ENCODE measurements at places on chromosomes 7 and 10.

DNA sequence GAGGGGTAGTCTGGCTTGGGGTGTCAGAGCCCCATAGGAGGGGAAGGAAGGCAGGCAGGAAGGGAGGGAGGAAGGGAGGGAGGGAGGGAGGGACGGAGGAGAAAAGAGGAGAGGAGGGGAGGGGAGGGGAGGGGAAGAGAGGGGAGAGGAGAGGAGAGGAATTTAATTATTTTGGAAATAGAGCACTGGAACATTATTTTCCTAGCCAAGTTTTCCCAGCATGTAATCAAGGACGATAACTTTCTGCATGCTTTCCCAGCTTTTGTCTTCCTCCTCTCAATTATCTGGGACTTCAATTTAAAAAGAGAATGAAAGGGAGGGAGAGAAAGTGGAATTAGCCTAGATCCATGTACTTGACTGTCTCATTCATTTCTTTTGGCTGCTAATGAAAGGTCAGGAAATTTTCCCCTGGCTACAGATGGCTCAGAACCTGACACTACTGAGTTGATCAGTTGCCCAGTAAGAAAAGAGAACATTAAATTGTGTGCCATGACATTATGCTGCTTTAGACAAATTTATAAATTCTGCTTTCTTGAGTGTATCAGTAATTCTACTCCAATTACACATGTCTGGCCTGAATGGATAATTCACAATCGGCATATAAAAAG, 148.8 kb downstream of the LRRC4 start:
- no peak for DNase-seq

DNA sequence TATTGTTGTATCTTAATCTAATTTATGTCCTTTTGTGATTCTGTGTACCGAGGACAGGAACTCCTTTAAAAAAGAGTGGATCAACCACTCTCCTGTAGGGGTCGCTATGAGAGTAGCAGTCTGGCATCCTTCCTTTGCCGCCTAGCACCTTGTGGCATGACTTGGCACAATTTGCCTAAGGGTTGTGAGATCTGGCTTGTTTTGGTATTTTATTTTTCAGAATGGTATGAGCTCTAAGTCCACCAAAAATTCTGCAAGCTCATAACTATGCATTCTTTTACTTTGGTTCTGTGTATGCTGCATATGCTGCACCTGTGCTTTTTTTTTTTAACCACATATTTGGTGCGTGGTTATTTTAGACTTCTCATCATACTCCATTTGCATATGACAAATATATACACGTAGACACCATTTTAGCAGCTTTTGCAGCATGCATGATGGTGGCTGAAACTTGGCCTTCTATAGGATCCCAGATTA, 112.8 kb downstream of the CDK14 start:
- DNase-seq: no peak

DNA sequence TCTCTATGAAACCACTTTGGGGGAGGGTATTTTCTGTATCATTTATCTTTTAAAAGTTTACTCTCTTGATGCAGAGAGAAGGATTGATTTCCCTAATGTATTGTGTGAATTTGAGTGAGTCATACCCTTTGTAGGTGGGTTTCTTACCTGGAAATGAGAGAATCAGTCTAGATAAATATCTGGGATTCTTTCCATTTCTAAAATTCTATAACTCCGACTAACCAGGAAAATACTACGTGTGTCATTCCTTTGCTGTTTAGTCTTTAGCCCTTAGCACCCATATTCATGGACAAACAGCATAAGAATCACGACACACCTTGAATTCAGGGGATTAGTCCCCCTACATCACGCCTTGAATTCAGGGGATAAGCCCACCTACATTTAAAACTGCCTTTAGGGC, 139.1 kb downstream of the GATA3 start:
- DNase-seq: no peak

GRCh38 chr7:55194522-55194921, 170.6 kb upstream of the LANCL2 start:
- no peak for DNase-seq

- no peak for DNase-seq
These were observed 40.2 kb downstream of the COL26A1 start for GRCh38 chr7:101402835-101403234.

DNA sequence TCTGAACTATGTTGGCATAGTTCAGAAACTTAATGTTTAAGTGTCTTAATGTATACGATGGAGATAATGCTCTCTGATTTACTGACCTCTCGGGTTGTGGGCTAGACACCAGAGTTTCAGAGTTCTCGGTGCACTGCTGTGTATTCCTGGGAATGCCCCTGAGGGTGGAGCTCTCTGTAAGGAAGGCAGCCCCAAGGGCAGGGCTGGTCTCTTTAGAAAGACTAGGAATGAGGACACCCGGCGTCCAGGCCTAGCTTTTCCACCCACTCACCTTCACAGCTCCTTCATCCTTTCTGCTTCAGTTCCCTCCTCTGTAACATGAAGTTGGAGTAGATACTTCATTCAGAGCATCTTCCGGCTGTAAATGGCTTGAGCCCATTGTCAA, 536.6 kb upstream of the GALNT17 start:
- DNase-seq: no peak

DNA sequence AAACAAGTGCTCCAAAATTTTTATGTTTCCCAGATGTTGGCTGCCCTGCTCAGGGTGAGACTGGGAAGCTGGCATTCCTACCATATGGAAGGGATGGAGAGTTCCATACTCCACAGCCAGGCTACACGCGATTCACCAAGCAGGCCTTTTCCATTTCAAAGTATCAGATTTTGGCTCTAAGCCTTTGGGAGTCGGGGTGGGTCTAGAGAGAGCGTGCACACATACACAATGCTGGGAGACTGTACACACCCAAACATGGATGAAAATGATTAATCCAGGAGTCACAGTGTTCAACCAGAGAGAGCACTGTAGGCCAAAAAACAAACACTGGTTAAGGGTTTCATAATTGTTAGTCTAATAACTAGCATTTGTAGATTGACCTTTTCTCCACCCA, 295.0 kb downstream of the BICC1 start:
- DNase-seq: no peak

- no peak for DNase-seq
These were observed 11.5 kb upstream of the SVOPL start for GRCh38 chr7:138712652-138713051.

GRCh38 chr10:104608091-104608828, 32.8 kb upstream of the SORCS3 start:
- no peak for DNase-seq

DNA sequence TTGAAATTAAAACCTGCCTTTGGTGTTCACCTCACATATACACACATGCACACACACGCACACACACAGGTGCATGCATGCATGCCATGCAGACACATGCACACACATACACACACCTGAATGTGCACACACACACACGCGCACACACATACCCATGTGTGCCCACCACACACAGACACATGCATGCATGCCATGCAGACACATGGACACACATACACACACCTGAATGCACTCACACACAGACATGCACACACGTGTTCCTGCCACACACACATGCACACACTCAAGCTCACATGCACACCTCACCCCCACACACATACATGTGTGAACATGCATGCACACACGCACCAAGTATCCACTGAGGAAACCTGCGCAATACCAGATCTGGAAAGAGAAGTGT, 136.4 kb downstream of the KLF6 start:
- no peak for DNase-seq

- DNase-seq: no peak
These were observed 614.4 kb downstream of the SDK1 start for GRCh38 chr7:3915337-3915878.
